ENCODE measurements at places on chromosomes 2 and 18. TPM values are rescaled to one million over a fixed set of nuclear protein-coding genes. Genes with fewer than 3 reads are reported as not detected.

DNA sequence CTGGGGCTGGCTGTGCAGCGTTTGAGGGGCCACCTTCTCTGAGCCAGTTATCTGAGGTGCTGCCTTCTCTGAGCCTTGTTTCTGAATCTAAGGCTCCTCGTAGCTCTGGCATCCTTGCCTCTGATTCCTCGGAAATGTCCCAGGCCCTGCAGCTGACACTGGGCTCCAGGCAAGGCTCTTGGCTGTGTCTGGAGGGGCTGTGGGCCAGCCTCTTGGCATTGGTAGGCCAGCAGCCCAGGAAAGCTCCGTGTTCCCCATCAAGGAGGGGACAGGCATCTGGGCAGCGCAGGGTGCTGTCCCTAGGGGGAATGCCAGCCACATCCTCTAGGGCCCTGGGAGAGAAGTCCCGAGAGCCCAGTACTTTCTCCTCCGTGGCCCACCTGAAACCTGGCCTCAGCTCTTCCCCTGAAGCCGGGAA is 40.7 kb upstream of the TAF1B start:
- DNase-seq, result no peak

- DNase-seq, result no peak
Observed at GRCh38 chr18:24400587-24400986, 3.0 kb upstream of the OSBPL1A start.

DNA sequence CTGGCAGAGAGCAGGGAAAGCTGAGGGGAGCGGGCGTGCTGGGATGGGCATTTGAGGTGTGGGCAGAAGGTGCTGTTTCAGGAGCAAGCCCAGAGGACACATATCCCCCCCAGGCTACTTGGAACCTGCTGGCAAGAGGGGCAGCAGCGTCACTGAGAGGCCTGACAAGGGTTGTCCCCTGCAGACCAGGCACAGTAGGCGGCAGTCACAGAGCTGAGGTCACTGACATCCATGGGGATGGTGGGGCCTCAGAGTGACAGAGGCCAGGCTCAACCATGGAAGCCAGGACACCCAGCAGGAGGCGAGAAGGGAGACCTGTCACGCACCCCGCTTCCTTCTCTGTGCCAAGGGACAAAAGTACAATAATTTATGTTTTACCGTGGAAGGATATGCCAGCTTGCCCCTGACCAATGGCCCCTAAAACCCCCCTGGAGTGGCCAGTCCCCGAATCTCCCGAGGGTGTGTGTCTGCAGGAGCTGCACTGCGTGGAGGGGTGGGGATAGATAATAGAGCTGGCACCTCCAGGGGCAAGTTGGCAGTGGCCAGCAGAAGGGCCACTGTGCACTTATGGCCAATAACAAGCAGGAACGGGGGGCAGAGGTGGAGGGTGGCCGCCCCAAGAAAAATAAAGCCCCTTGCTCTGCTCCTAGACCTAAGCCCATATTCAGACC is 86.3 kb upstream of the SLC66A3 start:
- no peak for DNase-seq

The CHRNG gene
- total RNA-seq, result not detected

DNA sequence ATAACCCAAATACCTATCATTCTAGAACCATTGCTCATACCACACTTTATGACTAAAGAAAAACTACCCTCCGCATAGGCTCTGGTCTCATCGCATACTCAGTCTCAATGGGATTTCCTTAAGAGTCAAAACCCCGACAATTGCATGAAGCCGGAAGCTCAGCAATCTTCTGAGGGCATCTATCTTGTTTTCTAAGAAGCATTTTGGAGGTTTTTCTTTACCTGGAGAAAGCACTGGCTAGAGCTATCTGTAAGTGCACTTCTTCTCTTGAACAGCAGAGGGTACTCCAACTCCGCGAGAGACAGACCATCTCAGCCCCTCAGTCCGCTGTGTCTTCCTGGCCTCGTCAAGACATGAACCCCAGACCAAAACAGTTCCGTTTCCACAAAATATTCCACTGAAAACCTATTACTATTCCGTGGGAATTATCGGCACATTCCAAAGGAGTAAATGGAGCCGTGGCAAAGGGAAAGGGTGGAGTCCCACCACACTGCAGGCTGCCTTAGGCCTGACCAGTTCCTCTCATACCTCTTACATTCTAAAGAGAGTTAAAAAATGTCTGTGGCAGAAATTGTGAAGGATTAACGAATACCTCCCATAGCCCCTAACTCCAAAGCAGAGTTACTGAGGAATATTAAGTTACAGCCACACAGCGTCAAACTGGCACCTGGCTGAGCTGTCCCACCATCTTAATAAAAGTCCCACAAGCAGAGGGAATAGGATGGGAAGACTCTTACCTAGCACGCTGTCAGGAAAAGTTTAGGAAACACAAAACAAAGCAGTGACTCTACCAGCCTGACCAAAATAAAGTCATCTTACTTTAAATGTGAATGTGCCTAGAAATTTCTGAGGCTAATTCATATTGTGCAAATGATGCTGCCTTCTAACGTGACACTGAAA is 325.6 kb upstream of the VRK2 start:
- DNase-seq, result no peak

- no peak for DNase-seq
Observed at GRCh38 chr18:45359275-45360009, 255.8 kb upstream of the SLC14A2 start.

- peak; percentile 88 for DNase-seq
Observed at GRCh38 chr2:10285556-10286198, 17.0 kb upstream of the HPCAL1 start.

The IMP4 gene
- 48.0 TPM for total RNA-seq

The ITPRIPL1 gene
- 0.68 TPM for total RNA-seq

GRCh38 chr2:158773121-158773520 is 22.0 kb upstream of the DAPL1 start:
- peak; percentile 51 for DNase-seq

The MFSD6 gene
- total RNA-seq, result 30.6 TPM

The LIMS4 gene
- total RNA-seq, result 1.4 TPM

DNA sequence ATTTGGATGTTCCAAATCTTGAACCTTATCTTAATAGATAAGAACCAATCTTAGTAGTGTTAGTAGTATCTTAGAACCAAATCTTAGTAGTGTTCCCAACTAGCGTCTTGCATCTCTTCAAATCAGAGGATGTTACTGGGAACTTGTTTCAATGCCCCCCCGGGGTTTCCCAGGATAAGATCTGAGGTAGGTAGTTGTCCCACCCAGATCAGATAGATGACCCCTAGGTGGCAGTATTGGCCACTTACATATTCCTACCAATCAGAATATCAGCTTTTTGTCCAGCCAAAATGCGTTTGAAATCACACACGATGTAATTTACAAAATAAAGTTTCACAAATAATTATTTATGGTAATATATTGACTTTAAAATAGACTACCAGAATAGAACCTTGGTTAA is 314.8 kb downstream of the MBD2 start:
- DNase-seq, result no peak

- peak; percentile 55 for DNase-seq
Observed at GRCh38 chr2:27954771-27955383, 64.3 kb downstream of the BABAM2 start.

DNA sequence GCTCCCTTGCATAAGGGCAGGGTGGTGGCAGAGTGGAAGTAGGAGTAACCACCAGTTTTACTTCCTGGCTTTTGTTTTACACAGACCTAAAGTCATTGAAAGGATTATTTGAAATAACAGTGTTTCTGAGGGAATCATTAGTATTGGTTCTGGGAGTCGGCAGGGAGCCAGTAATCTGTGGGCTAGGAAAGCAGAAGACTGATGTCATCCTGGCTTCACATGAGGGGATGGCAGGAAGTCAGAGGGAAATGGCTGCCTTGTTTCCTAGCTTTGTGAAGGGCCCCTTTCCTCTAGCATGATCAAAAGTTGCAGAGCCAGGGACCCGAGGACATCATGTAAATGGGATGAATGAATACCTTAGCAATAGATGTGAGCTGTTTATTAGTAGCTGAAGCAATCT is 792.6 kb downstream of the CPS1 start:
- no peak for DNase-seq

The SERPINB13 gene
- total RNA-seq, result not detected

DNA sequence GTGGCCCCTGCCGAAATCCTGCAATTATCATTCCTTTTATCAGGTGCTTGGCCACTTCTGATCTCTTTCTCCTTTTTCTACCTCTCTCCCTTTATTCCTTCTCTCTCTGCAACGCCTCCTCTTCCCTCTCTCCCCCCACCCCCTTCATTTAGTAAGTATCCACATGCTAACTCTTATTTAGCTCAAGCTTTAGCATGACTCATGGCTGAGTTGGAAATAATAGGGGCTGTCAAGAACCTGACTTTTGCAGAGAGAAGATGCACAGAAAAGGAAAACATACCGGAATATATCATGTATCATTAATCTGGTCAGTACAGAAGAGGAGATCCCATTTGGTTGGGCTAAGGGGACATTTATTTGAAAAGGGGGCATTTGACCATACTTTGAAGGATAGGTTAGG is 33.1 kb downstream of the FAM171B start:
- no peak for DNase-seq

The AGAP1 gene
- 24.1 TPM for total RNA-seq

DNA sequence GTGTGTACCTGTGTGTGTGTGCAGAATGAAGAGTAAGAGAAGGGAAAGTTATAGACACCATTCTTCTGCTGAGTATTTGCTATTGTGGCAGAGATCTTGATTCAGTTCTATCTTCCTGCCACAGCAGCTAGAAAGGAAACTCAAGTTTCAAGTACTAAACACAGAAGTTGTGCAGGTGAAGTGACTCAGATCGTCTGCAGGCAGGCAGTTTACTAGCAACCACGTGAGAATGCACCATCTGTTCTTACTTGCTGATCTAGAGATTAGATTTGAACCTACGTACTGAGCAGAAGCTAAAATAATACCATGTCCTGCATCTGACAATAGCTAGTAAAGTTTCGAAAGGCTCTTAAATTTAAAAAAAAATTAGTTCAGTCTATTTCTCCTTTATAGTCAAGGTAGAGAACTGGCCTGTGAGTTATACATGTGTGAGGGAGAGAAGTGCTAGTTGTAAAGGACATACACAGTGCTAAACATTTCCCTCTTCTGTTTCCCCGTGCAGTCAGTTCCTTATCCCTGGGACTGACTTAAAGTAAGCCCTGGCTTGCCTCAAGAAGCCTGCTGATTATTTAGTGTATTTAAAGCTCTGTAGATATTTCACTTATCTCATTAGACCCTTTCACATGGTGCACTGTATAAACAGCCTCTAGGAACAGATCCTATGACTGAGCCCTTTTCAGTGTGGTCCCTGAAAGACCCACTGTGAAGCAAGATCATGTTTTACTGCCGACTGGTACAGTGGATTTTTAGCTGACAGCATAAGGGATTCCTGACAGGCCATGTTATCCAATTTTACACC is 45.0 kb downstream of the SLC38A11 start:
- DNase-seq, result no peak

GRCh38 chr2:203246646-203247045 is 7.8 kb downstream of the CYP20A1 start:
- no peak for DNase-seq

- DNase-seq, result no peak
Observed at GRCh38 chr2:233107831-233108300, 47.7 kb downstream of the INPP5D start.

The SLC16A14 gene
- total RNA-seq, result 6.9 TPM

GRCh38 chr2:96931466-96931865 is 54.9 kb downstream of the FAM178B start:
- no peak for DNase-seq

DNA sequence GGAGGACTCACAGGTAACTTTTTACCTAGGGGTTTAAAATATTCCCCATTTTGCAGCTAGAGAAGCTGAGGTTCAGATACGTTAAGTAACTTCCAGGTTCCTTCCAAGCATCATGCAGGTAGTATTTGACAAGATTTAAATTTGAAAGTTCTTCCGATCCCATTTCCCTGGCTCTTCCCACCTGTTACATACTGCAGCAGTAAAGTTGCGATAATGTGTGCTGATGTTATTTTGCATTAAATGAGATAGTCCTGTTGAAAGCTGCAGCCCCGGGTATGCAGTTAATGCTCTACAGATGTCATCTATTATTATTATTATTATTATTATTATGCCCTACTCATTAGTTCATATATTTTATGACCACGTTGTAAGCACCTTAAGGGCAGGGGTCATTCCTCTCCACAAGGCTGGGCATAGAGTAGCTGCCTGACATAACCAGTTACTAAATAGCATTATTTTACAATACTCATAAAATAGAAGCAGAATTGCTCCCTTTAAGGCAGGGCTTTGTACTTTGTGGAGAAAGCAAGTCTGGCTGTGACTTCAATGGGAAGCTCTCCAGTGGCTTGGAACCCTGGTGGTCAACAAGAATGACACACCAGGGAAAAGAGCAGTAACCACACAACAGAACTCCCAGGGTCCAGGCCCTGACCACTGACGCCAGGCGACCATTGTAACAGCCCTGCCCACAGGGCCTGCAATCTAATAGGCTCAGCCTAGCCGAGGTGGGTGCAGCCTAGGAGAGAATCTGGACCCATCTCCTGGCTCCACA is 112.0 kb upstream of the STPG4 start:
- no peak for DNase-seq

The PSMA8 gene
- total RNA-seq, result not detected

DNA sequence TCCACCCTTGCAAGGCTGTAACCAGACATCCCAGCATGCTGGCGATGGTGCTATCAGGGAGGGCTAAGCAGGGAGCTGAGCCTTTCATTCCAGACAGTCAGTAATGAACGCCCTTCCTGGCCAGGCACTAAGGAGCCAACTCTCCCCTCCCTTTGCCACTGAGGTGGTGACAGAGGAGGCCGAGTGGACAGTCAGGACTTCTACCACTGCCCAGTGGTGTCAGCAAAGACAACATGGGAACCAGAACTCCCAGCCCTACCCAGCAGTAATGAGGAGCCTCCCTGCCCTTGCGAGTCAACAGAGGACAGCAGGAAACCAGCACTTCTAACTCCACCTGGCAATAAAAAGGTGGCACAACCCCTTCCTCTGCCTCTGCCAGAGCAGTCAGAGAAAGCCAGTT is 68.6 kb downstream of the ZAP70 start:
- no peak for DNase-seq

DNA sequence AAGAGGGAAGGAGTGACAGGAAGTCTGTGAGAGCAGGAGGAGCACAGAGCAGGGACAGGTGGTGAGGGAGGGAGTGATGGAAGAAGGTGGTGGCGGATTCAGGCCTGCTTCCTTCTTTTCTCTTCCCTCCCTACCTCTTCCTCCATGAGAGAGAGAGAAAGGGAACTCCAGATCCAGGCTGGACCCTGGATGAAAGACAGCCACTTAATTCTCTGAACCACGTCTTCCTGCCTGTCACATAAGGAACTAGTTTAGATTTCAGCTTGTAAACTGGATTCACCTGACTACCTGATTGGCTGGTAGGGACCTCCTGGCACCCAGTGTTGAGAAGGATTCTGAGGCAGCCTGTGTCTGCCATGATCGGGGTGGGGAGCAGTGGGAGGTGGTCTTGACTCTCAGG is 48.9 kb downstream of the PAX8 start:
- no peak for DNase-seq

Data from right cardiac atrium (tissue), 5 donors.